ENCODE measurements at places on chromosomes 5 and 9.

- DNase-seq, result no peak
Observed at GRCh38 chr5:6135977-6136376, 242.4 kb downstream of the MED10 start.

DNA sequence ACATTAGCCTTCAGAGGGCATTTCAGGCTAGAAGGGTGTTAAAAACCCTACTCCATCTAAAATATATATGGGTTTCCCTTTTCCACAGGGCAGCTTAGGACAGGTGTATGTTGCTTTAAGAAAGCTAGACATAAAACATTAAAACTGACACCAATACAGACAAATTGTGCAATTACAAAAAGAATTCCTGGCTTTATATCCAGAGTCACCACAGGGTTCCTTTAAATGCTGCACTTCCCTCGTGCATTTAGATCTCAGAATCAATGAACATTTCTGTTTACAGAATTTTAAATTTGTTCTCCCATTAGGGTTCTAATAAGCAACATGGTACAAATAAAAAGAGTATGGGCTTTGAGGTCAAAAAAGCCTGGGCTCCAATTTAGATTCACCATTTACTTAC, 170.2 kb downstream of the MAPKAP1 start:
- DNase-seq, result no peak

- DNase-seq, result no peak
Observed at GRCh38 chr5:9398227-9398626, 147.6 kb downstream of the SEMA5A start.

GRCh38 chr9:38137342-38137741, 68.3 kb upstream of the SHB start:
- no peak for DNase-seq

DNA sequence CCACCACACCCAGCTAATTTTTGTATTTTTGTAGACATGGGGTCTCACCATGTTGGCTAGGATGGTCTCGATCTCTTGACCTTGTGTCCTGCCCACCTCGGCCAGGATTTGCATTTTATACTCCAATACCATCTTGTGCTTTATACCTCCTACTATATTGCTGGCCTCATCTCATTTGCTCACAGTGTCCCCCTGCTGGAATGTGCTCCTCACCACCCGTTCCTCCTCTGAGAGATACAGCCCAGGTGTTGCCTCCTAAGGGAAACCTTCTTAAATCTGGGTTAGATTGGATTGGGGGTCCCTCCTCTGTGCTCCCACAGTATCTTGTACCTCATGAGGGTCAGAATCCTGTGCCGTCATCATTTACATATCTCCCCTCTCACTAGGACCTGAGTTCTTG, 131.7 kb downstream of the PAPPA start:
- DNase-seq, result no peak

GRCh38 chr5:116964438-116964837, 389.8 kb upstream of the SEMA6A start:
- no peak for DNase-seq

GRCh38 chr9:131950487-131950886, 129.2 kb downstream of the MED27 start:
- no peak for DNase-seq

DNA sequence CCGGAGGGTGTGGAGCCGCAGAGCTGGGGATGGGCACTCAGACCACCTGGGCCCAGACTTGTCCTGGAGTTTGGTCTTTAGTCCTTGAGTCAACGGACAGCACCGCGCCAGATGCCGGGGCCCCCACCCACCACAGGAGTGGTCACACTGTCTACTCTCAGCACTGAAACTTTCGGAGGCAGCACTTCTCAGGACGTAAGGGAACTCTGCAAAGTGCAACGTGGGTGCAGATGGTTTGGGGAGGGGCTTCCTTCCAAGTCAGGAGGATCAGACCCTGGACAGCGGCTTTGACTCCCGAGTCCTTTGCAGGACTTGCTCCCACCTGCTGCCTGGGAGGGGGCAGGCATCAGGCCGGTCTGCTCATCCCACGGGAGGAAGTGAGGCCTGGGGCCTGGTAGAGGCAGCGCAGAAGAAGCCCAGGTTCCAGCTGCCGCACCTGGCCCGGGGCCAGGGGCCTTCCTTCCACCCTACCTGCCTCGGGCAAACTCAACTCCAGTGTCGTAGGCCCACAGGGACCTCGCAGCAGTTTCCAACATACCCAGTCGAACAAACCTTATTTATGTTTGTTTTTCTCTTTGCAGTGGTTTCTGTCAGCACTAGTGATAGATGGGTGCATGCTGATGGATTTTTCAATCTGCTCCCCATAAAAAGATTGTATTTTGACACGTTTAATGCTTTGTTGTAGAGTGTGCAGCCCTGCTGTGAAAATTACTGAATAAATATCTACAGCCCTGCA, 149.8 kb upstream of the PPP1R26 start:
- DNase-seq, result no peak

DNA sequence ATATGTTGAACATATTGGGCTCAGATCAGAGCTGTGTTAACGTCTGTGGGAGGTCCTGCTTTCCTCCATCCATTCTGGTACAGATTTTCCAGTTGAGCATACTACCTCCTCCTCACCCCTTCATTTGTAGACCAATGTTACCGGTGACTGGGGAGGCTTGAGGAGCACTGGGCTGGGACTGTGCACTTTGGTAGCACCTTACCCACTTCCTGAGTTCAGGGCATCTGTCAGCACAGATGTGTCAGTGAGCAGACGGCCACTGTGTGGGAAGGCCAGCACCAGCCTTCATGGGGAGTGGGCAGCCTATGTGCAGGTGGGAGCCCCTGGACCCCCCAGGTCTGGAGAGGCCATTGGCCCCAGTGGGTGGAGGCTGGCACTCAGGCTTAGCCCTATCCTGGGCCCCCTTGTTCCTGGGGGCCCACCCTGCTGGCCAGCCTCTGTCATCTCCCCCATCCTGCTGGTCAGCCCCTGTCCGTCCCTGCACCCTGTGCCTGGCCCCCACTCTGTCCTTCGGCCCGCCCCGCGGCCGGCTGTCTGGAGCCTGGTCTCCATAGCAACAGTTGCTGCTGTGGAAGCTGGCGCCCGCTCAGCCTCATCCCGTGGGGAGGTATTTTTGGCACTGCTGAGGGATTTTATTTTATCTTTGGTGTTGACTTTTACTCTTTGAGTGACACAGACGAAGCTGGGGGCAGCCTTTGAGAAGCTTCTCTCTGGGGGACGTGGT, 21.3 kb downstream of the WNK2 start:
- peak; percentile 28 for DNase-seq

GRCh38 chr9:129068990-129069861, 11.7 kb upstream of the DOLPP1 start:
- DNase-seq, result peak; percentile 48

DNA sequence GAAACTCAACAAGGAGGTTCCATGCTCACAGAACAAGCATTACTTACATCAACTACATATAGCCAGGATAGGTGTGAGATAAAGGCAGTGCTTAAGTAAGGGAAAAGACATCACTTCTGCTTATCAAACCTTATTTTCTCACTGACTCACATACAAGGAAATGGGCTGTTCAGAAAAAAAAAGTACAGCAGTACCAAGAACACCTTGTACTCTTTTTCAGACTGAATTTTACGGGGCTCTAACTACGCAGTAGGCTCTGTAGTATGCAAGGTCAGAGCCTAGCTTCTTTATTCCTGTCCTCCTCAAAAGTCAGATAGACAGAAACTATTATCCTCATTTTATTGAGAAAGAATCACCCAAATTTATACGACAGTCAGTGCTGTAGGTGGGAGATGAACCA, 5.8 kb downstream of the PSMB7 start:
- no peak for DNase-seq

GRCh38 chr9:35844628-35845270, 15.7 kb downstream of the TMEM8B start:
- DNase-seq, result peak; percentile 40

DNA sequence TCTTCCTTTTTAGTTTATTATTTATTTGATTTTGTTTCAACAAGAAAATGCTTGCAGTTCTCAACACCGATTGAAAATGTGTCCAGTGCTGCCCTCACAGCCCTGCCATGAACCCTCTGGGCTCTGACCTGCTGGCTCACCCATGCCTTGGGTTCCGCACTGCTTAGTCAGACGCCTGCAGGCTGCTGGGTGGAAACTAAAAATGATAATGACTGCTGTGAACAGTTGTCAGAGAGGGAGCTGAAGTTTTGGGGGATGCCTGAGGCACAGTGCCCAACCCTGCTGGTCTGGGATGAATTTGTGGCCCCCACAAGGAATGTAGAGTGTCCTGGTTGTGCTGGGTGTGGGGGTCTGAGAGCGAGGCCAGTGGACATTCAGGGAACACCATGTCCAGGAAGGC, 22.2 kb upstream of the CFAP157 start:
- no peak for DNase-seq

- DNase-seq, result no peak
Observed at GRCh38 chr5:136620016-136620419, 254.7 kb upstream of the TRPC7 start.

GRCh38 chr5:98259595-98259994, 513.9 kb upstream of the RGMB start:
- DNase-seq, result no peak

DNA sequence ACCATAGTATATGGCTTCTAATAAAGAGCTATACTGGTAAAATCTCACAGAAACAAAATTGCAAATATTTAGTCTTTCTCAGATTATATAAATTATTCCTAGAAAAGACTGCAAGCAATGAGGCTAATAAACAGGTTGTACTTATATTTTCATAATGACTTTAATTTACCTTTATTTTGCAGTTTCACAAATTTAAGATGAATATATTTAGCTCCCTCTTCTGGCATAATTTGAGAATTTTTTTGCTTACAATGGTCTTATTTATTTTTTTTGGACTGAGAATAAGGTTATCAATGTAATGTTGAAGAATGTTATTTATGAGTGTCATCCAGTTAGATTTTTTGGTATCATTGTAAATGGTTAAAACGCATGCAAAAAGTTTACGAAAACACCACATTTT, 56.7 kb downstream of the PIK3R1 start:
- no peak for DNase-seq

GRCh38 chr5:150428106-150428876, 15.6 kb upstream of the CD74 start:
- DNase-seq, result peak; percentile 19

- DNase-seq, result no peak
Observed at GRCh38 chr9:72527801-72528195, 6.4 kb downstream of the TMC1 start.
